ENCODE measurements at places on chromosomes 7 and 10.

- DNase-seq, result no peak
These were observed 113.1 kb downstream of the CTTNBP2 start for GRCh38 chr7:117759950-117760640.

DNA sequence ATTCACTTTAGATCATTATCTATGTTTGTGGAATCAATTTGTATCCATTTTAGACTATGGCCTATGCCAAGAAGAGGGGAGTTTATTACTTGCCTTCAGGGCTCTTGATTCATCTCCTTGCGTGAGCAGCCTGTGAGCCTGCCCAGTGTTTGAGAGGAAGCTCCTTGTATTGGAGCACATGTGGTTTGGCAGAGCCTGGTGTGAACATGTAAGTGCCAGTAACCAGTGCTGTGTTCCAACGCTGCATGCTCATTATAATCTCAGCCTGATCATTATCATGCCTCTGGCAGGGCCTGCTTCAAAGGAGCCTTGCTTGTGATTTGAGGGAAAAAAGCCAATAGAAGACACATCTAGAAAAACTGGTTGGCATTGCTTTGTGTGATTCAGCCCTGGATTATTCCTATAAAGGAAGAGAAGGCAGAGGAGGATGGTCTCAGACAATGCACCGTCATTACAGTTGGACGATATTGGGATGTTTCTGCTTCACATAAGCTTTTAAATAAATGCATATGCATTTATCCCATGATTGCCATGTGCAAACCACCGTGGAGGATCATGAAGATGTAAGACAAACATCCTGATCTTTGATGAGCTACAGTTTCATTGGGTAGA is 203.4 kb upstream of the AHR start:
- peak; percentile 95 for DNase-seq

DNA sequence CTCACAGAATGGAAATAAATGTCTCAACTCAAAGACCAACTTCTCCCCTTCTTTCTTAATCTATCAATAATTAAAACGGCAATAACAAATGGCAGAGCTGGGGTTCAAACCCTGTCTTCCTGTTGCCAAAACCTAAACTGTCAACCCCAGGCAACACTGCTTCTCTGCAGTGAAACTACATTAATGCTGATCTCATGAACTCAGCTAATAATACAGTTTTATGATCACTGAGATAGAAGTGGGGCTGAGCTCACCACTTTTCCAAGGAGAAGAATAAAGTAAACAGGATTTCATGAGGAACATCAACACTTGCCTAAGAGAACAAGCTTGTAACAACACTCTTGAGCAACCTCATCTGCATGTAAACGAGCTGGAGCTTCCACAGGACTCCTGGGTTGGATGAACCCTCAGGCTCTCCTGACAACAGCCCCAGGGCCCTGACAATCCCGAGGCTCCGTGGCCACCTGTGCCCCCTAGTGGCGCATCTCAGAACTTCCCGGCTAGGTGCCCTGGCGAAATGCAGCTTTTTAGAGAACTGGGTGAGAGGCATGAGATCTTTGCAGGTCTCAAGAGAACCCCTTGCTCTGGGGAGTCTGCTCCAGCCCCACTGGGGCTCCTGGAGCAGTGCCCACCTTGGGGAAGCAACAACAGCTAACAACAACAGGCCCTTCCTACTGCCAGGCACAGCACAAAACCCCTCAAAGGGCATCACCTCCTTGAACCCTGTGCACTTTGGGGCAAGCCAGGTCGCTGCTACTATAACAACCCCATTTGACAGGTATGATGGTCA is 169.3 kb downstream of the SH3PXD2A start:
- no peak for DNase-seq

DNA sequence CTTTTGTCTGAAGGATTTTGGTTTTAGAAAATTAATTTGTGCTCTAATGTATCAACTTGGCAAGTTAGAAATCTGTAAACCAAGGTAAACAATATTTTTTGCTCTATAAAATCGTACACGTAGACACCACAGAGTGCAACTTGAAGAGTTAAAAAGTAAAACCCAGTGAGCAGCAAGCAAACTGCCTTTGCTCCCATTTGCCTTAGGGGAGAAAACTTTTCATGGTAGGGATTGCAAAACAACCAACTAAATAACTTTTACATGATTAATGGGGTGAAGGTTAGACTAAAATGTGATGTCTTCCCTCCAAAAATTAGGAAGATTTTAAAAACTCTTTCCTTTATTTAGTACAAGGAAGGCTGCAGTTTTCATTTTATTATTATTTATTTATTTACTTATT is 224.2 kb upstream of the LYZL1 start:
- DNase-seq, result no peak

GRCh38 chr10:48506147-48506917 is 98.5 kb downstream of the ARHGAP22 start:
- DNase-seq, result no peak

All from RWPE2 (cell line).